ENCODE measurements at places on chromosomes 2 and 18.
A peak's percentile ranks its signal among the peaks of the same experiment; 100 is the strongest.

DNA sequence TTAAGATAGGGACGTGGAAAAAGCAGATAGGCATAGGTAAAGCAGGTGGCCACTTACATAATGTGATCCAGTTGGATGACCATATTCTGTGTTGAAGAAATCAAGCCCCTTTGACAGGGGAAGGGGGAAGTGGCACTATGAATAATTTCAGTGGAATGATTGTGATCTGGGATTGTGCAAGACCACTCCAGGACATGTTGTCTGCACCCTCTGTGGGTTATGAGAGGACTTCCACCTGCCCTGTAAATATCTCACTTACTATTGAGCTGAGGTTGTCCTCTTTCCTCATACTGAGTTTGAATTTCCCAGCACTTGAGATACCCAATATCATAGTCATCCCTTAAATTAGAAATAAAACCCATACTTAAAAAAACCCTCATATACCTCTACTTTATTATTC lies 220.7 kb downstream of the IRS1 start:
- peak; percentile 73 for DNase-seq

DNA sequence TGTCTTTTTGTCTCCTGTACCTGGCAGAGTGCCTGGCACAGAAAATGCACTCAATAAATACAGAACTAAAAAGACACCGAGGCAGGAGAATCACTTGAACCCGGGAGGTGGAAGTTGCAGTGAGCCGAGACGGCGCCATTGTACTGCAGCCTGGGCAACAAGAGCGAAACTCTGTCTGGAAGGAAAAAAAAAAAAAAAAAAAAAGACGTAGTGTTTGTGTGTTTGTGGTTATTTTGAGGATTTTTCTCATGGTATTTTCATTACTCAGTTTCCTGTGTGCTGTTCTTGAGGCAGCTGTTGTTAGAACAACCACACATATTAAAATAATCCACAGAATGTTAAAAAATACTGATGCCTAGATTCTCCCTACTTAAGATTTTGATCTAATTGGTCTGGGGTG lies 519.2 kb upstream of the SPHKAP start:
- no peak for DNase-seq

GRCh38 chr2:54432251-54433015 lies 23.7 kb upstream of the SPTBN1 start:
- no peak for DNase-seq

GRCh38 chr2:9474361-9475057 lies at the start of gene IAH1:
Gene IAH1, plus strand, starts transcription at chr2:9474551. Its CDS starts 16 bp downstream, at chr2:9474567.
- DNase-seq = no peak

- DNase-seq = no peak
These were observed 40.4 kb upstream of the MYCN start for GRCh38 chr2:15899751-15900493.

DNA sequence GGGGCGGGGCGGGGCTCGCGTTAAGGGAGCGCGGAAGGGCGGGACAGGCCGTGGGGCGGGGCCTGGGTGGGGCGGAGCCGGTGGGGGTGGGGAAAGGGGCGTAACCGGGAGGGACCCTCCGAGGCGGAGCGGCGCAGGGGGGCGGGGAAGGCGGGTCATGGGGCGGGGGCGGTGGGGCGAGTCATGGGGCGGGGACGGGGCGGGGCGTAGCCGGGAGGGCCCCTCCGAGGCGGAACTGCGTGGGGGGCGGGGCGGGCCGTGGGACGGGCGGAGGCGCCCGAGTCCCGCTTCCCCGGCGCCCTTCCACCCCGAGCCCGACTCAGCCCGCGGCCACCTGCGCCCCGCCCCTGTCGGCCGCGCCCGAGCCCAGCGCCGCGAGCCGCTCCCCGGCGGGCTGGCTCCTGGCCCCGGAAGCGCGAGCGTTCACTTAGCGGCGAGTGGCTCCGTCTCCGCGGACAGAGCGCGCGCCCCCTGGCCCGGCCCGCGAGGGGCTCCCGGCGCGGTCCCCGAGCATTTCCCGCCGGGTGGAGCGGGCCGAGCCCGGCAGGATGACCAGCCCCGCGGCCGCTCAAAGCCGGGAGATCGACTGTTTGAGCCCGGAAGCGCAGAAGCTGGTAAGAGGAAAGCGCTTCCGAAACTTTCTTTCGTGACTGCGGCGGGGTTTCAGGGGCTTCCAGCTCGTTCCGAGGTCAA lies 64.7 kb downstream of the LRRFIP1 start:
- DNase-seq = no peak

DNA sequence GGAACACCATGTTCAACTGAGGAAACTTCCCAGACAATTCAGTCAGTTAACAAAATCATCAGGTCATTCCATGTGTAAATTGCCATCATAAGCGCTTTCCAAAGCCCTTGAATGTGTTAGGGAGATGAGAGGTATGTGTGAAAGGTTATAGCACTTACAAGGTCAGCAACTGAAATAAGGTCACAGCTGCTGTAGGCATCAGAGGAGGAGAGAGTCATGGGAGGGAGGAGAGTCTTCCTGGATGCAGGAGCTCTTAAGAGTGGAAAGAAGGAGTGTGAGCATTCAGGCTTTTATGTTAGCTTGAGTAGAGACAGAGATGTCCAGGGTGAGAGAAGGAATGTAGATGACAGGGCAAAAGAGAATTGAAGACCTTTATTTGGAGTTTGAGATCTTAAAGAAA lies 67.0 kb downstream of the CAB39 start:
- no peak for DNase-seq

- DNase-seq = no peak
These were observed 5.1 kb upstream of the MBD2 start for GRCh38 chr18:54229421-54230059.

- no peak for DNase-seq
These were observed 34.4 kb downstream of the ITGA6 start for GRCh38 chr2:172461591-172462372.

- DNase-seq = no peak
These were observed 66.8 kb downstream of the KYNU start for GRCh38 chr2:142944264-142944663.

GRCh38 chr2:102686479-102687439 lies 67.4 kb downstream of the SLC9A2 start:
- DNase-seq = no peak

DNA sequence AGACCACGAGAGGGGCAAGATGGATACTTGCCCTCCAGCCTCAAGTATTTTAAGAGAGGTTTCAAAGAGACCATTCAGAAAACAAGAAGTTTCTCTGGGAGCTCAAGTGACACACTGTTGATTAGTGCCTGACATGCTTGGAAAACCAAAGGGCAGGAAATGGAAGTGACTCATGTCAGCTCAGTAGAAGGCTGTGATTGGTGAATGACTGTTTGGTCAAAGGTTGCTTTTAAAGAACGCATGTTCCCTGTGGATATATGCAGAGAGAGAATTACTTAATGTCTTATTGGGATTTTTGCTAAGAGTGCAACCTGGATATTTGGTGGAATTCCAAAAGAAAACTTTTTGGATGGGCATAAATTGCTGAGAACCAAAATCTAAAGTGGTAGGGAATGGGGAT lies 549.9 kb downstream of the XIRP2 start:
- peak; percentile 69 for DNase-seq

DNA sequence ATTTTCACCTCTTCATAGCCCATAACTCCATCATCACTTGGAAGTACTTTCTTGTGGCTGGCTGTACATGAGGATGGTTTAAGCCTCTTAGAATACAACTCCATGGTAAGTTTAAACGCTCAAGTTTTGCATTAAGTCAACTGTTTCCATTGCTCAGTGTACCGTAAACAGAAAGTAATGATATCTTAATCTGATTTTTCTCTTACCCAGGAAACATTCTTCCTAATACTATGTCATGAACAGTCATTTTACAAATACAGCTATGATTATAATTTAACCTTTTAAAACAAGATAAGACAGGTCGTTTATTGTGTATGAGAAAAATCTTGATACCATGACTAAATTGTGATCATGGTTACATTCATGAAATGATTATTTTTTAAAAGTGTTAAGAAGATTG lies 11.6 kb upstream of the DYNC2LI1 start:
- no peak for DNase-seq

DNA sequence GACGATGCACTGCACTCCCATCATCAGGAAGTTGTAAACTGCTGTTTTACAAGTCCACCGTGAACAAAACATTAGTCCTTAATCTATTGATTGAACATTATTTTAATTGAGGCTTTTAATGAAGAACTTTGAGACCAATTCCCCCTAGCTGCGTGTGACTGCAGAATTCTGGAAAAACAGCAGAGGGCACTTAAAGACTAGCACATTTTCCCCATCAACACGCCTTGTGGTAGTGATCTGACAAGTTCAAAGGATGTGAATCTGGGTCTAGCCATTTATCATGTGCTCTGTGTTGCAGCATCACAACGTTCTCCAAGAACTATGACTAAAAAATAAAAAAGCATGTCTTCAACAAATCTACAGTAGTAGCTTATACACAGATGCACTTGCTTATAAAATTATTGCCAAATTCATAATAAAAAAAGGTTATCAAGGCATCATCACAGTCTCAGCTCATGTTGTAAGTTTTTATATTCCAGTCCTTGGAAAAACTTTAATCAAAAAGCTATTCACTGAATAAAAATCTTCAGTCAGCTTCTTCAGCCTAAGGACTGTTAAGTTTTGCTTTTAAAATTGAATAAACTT lies 35.8 kb downstream of the SKOR2 start:
- peak; percentile 29 for DNase-seq

- DNase-seq = no peak
These were observed 86.3 kb upstream of the FSHR start for GRCh38 chr2:49240608-49241007.

GRCh38 chr2:46748121-46748520 lies 167.5 kb downstream of the MCFD2 start:
- DNase-seq = no peak

GRCh38 chr18:29157905-29158304 lies 981.0 kb upstream of the CDH2 start:
- DNase-seq = no peak

GRCh38 chr2:36500072-36500471 lies 97.9 kb downstream of the FEZ2 start:
- no peak for DNase-seq

GRCh38 chr2:191488135-191488534 lies 189.8 kb upstream of the NABP1 start:
- DNase-seq = no peak
